ENCODE measurements at places on chromosomes 12 and 14.
A peak's percentile ranks its signal among the peaks of the same experiment; 100 is the strongest.

DNA sequence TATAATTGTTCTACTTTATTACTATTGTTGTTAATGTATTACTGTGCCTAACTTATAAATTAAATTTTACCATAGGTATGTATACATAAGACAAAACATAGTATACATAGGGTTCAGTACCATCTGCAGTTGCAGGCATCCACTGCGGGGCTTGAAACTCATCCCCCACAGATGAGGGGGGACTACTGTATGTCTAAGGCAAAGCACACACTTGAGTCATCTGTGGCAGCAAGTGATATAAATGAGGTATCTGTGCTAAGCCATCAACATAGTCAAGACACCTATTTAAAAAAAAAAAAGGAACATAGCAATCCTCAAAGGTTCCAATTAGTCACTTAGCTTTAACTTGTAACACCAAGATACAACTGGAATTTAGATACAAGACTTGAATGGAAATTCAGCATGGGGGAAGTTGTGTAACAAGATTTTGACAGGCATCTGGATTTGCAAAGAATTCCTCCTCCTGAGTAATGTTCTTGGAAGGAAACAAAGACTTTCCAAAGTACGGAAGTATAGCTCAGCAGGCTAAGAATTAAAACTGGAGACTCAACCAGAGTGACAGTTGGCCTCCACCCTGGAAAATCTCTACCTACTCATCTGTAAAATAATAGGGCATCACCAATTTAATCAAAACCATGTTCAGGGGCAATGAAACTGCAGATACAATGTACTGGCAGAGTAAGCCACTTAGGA is 14.9 kb downstream of the DCAF5 start:
- DNase-seq = no peak

- DNase-seq = no peak
Observed at GRCh38 chr12:116495260-116495659, 63.9 kb upstream of the MAP1LC3B2 start.

DNA sequence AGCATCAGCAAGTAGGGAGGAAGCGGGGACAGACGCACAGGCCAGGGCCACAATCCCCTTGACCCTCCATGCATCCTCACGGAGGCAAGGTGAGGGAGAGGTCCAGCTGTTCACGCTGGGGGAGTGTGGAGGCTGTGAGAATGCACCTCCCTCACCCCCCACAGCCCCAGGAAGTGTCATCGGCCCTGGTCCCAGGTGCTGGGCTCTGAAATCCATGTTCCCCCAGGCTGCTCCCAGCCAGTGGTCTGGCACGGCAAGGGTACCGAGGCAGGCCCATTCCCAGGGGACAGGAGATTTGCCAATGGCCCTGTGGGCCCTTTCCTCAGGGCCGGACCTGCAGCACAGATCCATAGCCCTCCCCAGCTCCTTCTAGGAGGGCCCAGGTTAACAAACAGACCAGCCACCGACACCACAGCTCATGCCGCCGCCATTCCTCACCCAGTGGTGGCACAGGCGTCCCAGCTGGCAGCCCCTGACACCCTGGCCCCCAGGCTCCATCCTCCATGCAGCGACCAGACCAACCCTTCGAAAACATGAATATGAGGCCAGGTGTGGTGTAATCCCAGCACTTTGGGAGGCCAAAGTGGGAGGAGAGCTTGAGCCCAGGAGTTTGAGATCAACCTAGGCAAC is 21.9 kb upstream of the EIF5 start:
- no peak for DNase-seq

DNA sequence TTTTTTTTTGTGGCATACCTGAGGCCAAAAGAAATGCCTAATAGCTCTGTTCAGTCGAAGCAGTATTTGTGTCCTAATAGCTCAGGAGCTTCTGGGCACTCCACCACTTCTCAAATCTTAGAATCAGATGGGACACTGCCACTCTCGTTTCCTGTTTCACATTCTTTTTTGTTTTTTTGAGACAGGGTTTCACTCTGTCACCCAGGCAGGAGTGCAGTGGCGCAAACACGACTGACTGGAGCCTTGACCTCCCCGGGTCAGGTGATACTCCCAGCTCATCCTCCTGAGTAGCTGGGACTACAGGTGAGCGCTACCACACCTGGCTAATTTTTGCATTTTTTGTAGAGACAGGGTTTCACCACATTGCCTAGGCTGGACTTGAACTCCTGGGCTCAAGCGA is 52.7 kb downstream of the SPPL3 start:
- no peak for DNase-seq

- DNase-seq = no peak
Observed at GRCh38 chr12:92396647-92397252, 251.1 kb upstream of the BTG1 start.

DNA sequence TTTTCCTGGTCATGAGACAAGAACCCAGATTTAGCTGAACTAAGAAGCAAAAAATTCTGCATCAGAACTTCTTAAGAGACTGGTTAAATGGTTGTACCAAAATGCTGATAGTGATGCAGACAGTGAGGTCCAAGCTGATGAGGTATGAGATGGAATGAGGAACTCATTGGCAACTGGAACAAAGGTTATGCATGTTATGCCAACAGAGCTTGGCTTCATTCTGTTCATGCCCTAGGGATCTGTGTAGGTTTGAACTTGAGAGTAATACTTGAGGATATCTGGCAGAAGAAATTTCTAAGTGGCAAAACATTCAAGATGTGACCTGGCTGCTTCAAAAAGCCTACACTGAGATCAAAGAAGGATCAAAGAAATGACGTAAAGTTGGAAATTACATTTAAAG is 398.0 kb downstream of the FSCB start:
- DNase-seq = no peak

DNA sequence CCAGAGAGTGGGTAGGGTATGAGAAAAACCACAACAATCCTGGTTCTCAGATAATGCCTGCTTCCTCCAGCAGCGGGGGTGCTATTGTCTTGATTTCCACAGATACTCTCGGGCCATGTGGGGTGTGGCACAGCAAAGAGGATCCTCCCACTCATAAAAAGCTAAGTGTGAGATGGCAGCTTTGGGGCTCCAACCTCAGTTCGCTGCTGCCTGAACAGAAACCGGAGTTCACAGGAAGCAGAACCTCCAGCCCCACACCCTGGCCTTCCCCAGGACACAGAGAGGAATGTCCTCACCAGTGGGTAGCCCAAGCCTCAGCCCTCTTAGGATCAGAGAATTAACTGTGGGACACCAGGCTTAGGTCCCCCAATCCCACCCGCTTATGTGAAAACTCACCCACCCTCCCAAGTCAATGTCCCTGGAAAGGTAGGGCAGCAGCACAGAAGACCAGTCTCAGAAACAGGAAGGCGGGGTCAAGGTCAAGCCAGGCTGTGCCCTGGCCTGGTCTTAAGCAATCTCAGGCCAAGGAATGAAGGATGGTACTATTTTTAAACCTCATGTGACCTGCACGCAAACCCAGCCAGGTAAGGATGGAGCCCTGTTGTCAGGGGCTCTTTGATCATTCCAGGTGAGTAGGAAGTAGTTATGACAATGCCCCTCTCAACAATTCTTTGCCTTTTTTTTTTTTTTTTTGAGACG is 9.0 kb downstream of the KCTD10 start:
- no peak for DNase-seq

DNA sequence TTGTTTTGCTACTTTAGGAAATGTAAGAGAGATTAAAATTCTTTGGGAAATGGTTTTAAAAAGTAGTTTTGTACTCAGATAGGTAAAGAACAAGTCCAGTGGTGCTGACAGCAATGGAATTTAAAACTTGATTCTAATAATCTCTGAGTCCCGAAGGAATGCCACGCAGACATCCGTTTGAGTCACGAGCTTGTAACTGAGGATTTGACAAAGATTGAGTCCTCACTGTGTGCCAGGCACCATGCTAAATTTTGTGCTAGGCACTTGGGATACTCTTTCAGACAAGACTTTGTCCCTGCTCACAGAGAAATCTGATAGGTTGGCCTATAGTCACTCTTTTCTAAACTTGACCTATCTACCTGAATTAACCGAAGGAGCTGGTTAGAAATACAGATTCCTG is 12.7 kb downstream of the FLRT2 start:
- DNase-seq = no peak

DNA sequence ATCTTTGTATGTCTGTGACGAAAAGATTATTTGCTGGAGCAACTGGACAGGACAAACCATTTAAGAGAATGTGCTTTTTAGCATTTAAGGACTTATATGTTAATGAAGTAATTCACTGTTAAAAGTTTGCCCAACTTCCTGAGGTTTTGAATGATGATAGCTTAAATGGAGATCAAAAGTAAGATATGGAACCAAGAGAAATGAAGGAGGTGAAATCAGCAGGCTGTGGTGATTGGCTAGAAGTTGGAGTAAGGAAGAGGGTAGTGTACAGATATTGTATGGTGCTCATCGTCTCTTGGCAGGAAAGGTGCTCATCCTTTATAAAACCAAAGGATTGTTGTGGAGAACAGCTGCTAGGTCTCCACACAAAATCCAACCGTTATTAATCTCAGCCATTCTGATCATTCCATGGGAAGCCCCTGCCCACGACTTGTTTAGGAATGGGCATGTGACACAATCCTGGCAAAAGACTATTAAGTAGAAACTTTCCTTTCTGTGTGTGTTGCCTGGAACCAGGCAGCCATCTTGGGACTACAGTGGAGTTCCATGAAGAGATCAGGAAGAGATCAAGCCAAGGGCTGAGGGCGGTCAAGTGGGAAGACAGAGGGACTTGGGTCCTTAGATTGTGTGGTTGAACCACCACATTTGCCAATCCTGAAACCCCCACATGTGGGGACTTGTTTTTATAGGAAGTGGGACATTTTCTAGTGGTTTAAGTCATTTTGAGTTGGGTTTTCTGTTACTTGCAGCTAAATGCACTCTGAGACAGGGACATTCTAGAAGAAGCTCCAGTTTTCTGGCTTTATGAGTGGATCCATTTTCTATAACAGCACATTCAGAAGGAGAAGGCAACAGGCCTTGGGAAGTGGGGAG is 56.8 kb upstream of the CHST11 start:
- peak; percentile 75 for DNase-seq

DNA sequence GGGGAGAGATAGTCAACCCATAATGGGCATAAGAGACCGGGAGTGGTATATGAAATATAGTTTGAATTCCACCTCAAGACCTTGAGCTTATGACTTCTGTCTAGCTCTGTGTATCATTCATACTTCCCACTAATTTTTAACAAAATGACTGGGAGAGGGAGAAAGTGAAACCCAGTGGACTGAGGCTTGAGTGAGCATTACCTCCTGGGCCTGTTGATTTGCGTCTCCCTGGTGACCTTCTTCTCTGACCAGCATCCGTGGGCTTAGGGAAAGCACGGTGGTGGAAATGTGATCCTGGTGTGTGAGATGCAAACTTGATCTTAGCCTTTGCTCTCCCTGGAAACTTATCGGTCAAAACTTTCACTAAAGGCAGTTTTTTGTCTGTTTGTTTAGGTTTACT is 207.9 kb upstream of the BCL2L14 start:
- no peak for DNase-seq

DNA sequence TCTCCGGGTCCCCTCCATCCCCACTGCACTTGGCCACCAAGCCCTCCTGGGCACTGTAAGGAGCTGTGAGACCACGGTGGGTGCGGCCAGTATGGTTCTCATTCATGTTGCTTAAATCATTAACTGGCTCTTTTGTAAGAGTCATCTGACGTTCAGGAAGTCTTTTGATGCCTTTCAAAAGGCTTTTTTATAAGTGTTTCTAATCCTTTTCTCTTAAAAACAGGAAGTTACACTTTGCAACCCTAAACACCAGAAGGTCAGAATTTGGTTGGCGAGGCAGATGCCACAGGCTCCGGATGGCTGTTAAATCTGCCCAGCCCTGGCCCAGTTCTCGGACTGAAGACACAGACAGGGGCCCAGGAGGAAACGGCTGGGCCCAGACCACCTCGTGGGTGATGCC is 26.1 kb upstream of the DIO3 start:
- DNase-seq = peak; percentile 8

- DNase-seq = no peak
Observed at GRCh38 chr12:16520328-16520727, 85.6 kb downstream of the LMO3 start.

DNA sequence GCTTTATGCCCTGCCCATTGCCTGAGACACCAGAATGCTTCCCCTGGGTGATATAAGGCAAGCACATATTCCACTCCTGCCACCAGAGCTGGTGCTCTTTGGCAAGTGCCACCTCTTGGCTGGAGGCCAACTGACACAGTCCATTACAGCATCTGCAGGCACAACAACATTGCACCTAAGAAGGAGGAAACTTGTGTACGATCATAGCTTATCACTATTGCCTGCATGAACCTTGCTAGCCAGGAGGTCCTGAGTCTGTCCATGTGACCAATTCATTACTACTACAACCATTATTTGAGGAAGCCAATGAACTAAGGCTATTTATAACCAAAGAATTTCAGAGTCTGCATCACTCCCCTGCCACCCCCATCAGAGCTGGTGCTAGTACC is 119.8 kb upstream of the SCAF11 start:
- DNase-seq = no peak

- peak; percentile 89 for DNase-seq
Observed at GRCh38 chr14:80587096-80587724, 354.3 kb downstream of the CEP128 start.

- no peak for DNase-seq
Observed at GRCh38 chr14:90924621-90925340, 108.6 kb upstream of the TTC7B start.

GRCh38 chr14:101521473-101521915 is 39.8 kb upstream of the DIO3 start:
- no peak for DNase-seq

GRCh38 chr12:8780389-8780788 is 42.0 kb upstream of the A2ML1 start:
- DNase-seq = peak; percentile 11

DNA sequence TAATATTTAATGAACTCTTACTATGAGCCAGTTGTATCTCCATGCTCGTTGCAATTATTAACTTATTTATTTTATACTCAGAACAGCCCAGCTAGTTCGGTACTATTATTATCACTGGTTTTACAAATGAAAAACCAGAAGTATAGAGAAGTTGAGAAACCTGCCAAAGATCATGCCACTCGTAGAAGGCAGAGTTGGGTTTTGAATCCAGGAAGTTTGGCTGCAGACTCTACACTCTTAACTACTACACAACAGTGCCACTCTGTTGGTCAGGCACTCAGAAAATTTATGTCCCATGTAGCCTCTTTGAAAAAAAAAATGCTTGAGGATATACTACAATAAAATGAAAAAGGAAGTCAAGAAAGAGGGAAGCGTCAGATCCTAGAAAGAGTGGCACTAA is 71.5 kb upstream of the ARID2 start:
- DNase-seq = no peak

DNA sequence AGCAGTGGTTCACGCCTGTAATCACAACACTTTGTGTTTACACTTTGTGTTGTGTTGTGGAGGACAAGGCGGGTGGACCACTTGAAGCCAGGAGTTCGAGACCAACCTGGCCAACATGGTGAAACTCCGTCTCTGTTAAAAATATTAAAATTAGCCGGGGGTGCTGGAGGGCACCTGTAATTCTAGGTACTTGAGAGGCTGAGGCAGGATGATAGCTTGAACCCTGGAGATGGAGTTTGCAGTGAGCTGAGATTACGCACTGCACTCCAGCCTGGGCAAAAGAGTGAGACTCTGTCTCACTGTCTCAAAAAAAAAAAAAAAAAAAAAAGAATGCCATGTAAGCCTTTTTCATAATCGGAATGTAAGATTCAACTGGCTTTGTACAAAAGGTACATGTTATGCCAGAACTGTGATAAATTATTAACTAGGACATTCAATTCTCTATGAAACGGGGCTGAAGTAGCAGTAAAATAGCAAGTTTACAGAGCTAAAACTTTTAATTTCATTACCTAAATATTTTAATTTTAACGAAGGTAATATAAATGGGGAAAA is 13.9 kb upstream of the PITPNM2 start:
- DNase-seq = no peak

- no peak for DNase-seq
Observed at GRCh38 chr12:77489331-77489970, 341.2 kb upstream of the NAV3 start.

- no peak for DNase-seq
Observed at GRCh38 chr12:77314378-77315052, 249.1 kb upstream of the E2F7 start.

All from Jurkat, Clone E6-1 (cell line).